ENCODE measurements at places on chromosomes 5 and 9. TPM values are rescaled to one million over a fixed set of nuclear protein-coding genes. Genes with fewer than 3 reads are reported as not detected.

ROR2 gene
- 15.5 TPM for total RNA-seq

DNA sequence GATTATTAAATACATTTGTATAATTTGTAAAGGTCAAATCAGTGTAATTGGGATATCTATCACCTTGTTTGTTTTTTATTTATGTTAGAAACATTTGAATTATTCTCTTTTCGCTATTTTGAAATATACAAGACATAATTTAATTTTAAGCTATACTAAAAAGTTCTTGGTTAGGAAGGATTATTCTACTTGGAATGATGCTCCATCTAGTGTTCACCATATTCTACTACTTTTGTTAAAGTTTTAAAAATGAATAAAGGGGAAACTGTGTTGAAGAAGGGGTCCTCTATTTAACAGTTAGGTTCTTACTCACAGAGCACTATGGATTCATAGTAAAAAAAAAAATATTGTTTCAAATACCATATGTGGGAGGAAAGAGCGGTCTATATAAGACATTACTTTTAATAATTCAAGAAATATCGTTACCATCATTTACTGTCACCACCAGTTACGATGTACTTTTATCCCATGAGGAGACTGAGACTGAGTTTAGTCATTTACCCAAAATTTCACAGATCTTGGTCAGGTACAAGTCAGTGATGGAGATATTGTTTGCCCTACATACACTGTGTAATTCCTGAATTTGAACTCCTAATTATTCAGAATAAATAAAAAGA, 6.3 kb upstream of the STOM start:
- DNase-seq = no peak

PCDHA13 gene
- 9.8 TPM for total RNA-seq

- DNase-seq = no peak
Observed at GRCh38 chr5:164578911-164579310, 1073.5 kb downstream of the MAT2B start.

DNA sequence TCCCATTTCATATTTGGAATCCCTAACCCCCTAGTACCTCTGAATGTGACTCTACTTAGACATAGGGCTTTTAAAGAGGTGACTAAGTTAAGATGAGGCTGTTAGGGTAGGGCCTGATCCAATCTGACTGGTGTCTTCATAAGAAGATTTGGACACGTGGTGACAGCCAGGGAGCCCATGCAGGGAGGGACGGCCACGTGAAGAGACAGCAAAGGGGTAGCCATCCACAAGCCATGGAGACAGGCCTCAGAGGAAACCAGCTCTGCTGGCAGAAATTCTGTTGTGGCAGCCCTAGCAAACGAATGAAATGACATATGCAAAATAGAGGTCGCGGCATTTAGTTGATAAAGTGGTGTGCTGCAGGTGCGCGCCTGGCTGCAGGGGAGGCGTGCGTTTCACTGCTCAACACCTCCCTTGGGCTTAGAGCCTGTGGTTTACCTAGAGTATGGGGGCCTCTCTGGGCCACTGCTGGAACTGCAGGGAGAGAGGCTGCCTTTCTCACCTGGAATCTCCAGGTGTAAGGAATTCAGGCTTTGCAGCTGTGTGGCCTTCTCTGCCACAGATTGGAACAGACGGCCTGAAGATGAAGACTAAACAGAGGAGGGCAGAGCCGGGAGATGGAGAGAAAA, 7.1 kb upstream of the AFAP1L1 start:
- DNase-seq = peak; percentile 95

DNA sequence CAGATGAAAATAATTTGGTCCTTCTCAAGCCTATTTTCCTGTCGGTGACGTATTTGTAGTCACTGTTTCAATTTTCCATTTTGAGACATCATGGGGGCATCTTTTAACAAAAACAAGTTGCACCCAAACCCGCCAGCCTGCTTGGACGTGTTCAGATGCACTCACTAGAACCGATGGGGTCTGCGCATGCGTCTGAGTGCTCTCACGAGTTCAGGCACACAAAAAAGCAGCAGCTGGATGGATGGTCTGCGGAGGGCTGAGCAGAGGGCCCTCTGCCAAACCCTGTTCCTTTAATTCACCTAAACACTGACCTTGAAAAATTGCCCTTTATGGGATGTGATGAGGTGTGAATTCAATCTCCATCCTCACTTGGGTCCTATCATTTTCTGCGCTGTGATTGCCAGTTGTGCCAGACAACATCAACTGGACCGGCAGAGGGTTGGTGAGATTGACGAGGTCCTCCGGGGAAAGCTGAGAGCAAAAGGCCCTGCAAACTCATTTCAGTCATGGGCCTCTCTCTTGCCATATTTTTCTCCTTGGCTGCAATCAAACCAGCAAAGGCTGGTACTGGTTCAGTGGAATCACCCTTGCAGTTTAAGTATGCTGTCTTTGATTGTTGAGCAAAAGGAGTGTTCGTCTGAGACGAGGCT, 251.9 kb downstream of the NFIB start:
- no peak for DNase-seq

- DNase-seq = no peak
Observed at GRCh38 chr9:112475318-112475717, 11.3 kb upstream of the KIAA1958 start.

DNA sequence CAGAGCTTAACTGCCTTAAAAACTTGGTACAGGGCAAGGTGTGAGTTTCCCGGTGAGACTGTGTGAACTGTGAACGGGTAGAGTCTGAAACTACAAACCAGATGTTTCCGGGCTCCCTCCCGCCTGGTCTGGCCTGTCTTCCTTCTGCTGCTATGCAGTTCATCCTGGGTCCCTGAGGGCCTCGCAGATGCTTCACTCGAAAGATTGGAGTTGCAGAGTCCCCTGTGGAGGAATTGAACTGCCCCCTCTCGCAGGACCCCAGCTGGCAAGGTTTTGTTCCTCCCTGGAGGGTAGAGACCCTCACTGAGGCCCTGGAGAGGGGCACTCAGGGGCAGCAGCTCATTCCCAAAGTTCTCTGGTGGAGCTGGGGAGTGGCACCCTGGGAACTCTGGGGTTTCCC, 533 bp downstream of the DCANP1 start:
- no peak for DNase-seq

GRCh38 chr9:89698411-89699005, 93.7 kb downstream of the GADD45G start:
- DNase-seq = no peak

GRCh38 chr5:180807654-180808414, 5.2 kb upstream of the MGAT1 start:
- DNase-seq = no peak

SLC25A48 gene
- 1.5 TPM for total RNA-seq

COL15A1 gene
- total RNA-seq = 0.50 TPM

GRCh38 chr9:14314929-14315874, 1.3 kb upstream of the NFIB start:
- peak; percentile 74 for DNase-seq

GRCh38 chr9:17613758-17614157, 34.9 kb downstream of the SH3GL2 start:
- DNase-seq = no peak

- no peak for DNase-seq
Observed at GRCh38 chr5:133292300-133292699, 240.5 kb downstream of the HSPA4 start.

- peak; percentile 75 for DNase-seq
Observed at GRCh38 chr5:168946363-168946762, 354.6 kb downstream of the SLIT3 start.

NOXA1 gene
- total RNA-seq = 0.59 TPM

DNA sequence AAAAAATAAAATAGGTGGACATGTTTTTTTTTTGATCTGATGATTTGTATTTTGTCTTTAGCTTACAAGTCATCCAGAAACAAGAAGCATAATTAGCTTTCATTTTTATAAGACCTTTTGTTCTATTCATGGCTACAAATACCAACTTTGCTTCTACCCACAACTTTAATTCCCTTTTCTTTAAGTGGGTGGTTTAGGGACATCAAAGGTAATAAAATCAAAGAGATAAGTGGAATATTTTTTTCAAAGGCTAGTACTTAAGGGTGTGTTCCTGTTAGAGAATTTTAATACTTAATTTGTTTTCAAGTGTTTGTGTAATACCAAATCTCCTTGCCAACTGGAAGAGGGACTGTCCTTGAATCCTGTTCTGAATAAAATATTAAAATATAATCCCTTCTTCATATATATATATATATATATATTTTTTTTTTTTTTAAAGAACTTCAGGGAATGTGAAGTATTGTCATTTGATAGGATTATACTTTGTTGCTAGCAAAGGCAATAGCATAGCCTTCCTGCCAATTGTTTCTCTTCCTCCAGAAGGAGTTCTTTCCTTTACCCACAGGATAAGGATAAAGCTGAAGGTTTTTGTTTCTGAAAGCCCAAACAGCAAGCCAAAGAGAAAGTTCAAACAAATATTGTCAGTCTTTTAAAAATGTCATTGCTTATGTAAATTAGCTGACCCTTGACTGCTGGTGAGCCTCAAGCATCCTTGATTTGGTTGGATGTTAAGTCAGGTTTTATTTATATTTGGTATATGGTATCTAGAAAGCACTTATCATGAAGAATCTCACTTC, 108.9 kb downstream of the PAM start:
- DNase-seq = peak; percentile 19

- no peak for DNase-seq
Observed at GRCh38 chr9:100303747-100304146, 49.0 kb downstream of the TEX10 start.

DIPK1B gene
- total RNA-seq = 60.0 TPM

DNA sequence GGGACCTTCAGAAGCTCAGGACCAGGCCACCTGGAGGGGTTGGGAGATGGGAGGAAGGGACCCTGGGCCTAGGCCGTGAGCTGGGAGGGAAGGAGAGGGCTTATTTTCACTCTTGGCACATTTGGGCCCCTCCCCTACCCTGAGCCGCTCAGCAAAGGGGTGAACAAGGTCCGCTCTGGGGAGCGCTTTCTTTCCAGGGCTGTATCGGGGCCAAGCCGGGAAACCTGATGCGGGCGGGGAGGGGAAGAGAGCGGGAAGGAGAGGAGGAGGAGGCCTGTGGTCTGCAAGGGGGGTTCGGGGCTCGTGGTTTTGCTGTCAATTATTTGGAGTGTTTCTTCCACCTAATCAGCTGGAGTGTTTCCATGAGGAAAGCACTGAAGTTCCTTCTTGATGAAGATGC, 62.7 kb upstream of the RXRA start:
- DNase-seq = peak; percentile 23

DNA sequence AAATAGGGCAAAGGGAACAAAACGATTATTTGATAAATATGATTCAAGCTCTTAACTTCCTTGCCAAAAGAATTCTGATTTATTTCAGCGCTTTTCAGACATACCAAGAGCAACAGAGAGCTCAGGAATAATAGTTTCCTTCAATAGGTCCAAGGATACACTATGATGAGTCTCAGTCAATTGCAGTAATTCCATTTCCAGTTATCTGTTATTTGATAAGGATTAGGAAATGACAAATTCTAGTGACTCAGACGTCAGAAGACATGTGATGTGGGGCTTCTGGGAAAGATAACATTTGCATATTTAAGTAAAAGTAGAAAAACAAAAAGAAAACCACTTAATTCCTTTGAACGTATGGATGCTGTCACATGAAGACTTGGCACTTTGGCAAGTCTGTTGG, 1250.8 kb upstream of the CDH18 start:
- no peak for DNase-seq

DNA sequence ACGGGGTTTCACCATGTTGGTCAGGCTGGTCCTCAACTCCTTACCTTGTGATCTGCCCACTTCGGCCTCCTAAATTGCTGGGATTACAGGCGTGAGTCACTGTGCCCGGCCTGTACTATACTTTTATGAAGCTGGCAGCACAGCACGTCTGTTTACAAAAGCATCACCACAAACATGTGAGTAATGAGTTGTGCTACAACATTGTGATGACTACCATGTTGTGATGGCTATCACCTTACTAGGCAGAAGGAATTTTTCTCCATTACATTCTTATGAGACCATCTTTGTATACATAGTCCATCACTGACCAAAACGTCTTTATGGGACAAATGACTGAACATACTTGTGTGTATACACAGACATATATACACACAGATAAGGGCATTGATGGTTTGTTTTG, 1019.0 kb downstream of the CDH18 start:
- no peak for DNase-seq

KIF24 gene
- total RNA-seq = 4.4 TPM

TAF11L5 gene
- not detected for total RNA-seq

THBS4 gene
- 23.2 TPM for total RNA-seq

MARVELD2 gene
- 24.8 TPM for total RNA-seq

GRCh38 chr5:137604348-137605095, 105.4 kb upstream of the SPOCK1 start:
- peak; percentile 60 for DNase-seq

DNA sequence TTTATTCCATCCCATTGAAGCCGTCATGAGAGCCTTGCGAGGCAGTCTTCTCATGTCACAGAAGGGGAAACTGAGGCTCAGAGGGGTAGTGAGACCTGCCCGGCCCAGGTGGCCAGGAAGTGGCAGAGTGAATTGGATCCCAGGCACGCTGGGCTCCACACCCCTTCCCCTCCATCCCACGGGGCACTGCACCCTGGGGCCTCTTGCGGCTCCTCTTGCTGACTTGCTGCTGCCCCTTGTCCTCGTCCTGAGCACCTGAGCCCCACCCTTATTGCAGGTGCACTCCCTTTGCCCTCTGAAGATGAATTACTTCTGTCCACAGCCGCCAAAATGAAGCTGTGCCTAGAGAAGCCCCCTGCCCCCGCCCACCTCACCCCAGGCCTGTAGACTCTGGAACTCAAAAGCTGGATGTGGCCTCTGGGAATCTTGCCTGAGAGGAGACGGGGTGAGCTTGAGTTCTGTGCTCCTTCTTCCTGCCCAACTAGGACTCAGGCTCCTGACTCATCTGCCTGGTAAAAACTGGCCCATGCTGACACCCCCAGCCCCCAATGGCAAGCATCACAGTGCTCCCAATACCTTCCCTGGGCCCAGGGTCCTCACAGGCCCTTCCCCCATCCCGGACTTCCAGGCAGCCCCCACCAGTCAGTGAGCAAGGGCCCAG, 6.4 kb downstream of the NEURL1B start:
- no peak for DNase-seq

Data from GM23338 (cell line).